ENCODE measurements at places on chromosomes 11 and 22.
A peak's percentile ranks its signal among the peaks of the same experiment; 100 is the strongest.

DNA sequence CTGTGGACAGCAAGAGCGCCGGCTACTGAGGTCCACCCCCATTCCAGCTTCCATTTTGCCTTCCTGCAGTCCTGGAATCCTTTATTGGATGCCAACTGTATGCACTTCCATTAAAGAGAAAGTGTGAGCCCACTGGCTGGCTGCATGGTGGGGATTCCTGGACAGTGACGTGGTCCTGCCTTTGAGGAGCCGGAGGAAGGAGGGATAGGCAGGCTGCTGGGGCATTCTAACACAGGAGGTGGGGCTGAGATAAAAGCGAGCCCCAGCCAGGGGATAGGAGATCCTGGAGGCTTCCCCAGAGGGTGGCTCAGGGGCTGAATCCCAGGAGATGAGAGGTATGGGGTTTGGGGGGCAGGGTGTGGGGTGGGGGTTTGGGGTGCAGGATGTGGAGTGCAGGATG, 984.7 kb downstream of the BRD1 start:
- DNase-seq: no peak

- no peak for DNase-seq
These were observed 41.3 kb upstream of the SLN start for GRCh38 chr11:107752949-107753822.

GRCh38 chr11:116085031-116085635, 580.9 kb upstream of the CADM1 start:
- no peak for DNase-seq

GRCh38 chr11:126810776-126811175, 189.8 kb downstream of the KIRREL3 start:
- DNase-seq: no peak

GRCh38 chr11:47887910-47888569, 39.9 kb upstream of the NUP160 start:
- no peak for DNase-seq

DNA sequence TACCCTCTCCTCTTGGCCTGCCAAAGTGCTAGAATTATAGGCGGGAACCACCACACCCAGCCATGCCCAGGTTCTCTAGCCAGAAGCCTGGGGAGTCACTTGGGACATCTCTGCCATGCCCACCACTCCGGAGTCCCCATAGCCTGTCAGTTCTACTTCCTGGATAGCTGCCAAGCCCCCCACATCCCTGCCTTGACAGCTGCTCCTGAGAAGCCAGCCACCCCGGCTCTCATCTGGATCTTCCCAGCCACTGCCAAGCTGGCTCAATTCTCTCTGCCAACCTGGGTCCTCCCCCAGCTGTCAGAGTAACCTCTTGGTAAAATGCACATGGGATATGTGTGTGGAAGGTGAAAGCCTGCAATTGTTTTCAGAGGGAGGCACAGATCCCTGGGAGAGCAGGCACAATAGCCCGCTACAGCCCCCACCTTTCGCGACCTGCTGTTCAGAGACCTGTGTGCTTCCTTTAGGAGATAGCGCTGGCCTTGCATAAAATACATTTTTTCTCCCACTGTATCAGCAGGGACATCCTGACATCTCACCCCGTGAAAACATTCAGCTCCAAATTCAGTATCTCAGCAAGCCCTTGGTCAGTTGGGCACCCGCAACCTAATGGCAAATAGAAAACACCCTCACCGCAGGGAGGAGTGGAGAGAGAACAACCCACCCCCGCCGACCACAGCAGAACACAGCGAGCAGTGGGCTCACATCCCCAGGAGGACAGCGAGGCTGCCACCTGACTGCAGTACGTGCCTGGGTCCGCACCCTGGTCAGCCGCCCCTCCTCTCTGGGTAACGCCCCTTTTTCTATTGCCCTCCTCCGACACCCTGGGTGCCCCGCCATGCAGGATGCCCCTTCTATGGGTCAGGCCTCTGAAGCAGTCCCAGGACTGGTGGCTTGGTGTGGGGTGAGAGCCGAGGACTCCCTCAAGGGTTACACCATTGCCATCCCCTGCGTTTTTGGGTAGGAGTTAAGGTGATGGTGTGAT, 1342.2 kb downstream of the BRD1 start:
- DNase-seq: no peak

DNA sequence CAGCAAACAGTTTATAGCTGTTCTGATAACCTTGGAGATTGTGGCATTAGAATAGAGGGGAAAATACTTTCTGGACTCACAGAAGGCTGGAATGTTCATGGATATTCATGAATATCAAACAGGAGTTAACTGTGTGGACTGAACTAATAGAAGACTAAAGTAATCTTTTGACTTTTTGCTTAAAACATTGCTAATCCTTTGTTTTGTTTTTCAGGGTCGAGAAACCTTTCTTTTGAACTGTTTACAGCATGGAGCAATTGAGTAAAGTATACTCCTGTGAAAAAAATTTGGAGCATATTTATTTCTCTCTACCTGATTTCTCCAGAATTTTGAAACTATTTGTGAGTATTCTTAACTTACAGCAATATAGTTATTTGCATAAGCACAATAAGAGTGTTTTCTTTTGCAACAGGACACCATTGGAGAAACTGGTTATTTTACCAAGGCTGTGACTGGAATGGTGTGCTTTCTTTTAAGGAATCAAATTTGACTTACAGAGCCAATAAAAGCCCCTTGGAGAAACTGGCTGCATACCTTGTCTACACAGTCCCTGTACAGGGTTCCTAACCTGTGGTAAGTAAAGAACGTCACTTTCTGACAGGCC, 821.6 kb downstream of the TBC1D22A start:
- DNase-seq: no peak

GRCh38 chr11:48062649-48063048, 82.3 kb downstream of the PTPRJ start:
- DNase-seq: no peak

- peak; percentile 90 for DNase-seq
These were observed 3.6 kb downstream of the CD44 start for GRCh38 chr11:35142481-35143075.

- DNase-seq: no peak
These were observed 119.3 kb downstream of the ARFGAP2 start for GRCh38 chr11:47057365-47057764.

DNA sequence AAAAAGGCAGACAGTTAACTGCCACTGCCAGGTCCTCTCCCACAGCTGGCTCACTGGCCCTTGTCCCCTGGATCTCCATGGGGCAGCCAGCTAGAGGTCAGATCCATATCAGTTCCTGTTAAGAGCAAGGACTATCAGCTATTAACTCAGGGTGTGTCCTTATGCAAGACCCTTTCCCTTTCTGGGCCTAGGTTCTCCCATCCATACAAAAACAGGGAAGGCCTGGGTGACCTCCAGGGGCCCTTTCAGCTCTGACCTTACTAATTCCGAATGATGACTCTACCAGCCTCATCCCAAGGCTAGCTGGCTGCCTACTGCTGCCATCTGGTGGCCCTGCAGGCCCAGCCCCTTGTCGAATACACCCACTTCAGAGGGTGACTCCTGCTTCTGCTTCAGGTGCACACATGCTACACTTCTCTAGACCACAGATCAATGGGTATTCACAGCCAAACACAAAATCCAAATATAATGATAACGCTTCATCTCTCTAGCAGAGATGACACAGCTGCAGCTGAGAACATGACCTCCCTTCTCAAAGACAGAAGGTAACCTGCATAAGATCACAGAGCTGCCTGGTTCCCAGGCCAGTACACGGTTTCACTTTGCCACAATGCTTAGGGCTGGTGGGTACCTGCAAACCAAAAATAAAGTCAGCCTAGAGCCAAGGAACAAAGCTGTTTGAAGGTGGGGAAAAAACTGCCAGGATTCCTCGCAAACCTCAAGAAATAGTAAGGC, 34.1 kb downstream of the SERGEF start:
- DNase-seq: peak; percentile 47

DNA sequence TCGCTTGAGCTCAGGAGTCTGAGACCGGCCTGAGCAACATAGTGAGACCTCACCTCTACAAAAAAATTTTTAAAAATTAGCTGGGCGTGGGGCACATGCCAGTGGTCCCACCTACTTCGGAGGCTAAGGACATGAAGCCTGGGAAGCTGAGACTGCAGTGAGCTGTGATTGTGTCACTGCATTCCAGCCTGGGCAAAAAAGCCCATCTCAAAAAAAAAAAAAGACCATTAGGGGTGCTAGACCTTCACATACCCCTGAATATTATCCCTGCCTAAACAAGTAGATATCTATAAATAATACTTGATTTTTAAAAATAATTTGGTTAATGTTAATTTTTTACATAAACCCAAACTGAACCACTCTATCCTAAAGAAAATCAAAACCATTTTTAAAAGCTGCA, 24.2 kb downstream of the NUP98 start:
- no peak for DNase-seq

DNA sequence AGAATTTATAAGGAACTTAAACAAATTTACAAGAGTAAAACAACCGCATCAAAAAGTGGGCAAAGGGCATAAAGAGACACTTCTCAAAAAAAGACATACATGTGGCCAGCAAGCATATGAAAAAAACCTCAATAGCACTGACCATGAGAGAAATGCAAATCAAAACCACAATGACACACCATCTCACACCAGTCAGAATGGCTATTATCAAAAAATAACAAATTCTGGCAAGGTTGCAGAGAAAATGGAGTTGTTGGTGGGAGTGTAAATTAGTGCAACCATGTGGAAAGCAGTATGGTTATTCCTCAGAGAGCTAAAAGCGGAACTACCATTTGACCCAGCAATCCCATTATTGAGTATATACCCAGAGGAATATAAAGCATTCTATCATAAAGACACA, 866.8 kb upstream of the TENM4 start:
- DNase-seq: no peak

DNA sequence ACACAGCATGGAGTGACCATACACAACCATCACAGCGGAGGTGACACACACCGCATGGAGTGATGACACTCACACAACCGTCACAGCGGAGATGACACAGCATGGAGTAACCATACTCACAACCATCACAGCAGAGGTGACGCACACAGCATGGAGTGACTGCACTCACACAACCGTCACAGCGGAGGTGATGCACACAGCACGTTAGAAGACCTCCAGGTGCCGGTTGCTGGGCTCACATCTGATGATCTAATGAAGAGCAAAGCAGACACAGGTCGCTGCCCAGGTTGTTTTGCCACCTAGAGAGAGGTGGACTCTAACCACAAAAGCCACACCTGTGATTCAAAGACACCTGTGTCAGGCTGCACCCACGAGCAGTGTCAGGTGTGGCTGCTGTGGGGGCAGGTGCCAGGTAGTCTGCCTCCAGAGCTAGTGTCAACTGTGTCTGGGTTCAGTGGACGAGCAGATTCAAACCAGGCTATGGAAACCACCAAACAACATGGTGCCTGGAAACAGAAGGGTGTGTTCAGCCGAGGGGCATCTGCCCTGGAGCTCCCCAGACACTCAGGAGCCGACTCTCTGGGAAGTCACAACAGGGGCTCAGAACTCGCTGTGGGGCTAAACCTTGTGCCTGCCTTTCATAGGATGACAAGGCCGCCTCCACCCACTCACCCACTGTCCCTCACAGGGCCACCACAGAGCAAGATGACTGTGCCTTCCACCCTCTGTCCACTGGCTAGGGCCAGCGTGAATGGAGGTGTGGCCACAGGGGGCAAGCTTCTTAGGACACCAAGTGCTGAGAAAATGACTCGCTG, 608.2 kb downstream of the TBC1D22A start:
- DNase-seq: no peak

GRCh38 chr22:26992556-26992955, 335.2 kb downstream of the MIAT start:
- DNase-seq: no peak

DNA sequence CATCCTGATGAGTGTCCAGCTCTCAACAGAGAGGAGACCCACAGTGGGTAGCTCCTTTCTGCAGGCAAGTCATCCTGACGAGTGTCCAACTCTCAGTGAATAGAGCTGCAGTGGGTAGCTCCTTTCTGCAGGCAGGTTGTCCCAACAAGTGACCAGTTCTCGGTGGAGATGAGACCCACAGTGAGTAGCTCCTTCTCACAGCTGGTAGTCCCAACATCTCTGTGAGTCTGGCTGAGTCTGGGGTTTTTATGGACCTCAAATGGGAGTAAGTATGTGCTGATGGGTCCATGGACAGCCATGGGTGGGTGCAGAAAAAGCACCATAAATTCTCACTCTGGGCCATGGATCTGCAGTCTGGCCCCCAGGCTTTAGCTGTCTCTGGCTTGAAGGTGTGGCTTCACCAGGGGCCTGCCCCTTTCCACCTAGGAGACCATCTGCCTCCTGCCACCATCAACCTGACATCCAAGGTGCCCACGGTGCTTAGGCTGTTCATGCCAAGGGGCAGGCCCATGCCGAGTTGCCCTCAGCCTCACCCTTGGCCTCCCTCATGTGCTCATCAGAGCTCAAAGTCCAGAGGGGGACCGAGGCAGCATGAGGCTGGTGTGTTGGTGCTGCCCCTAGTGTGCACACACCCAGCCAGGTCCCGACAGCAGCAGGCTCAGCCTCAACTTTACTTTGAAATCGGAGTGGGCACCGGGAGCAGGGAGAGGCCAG, 15.3 kb downstream of the NPAT start:
- no peak for DNase-seq

- DNase-seq: no peak
These were observed 8.3 kb downstream of the CDON start for GRCh38 chr11:126054408-126054807.

GRCh38 chr11:104402812-104403521, 239.0 kb upstream of the PDGFD start:
- DNase-seq: no peak

DNA sequence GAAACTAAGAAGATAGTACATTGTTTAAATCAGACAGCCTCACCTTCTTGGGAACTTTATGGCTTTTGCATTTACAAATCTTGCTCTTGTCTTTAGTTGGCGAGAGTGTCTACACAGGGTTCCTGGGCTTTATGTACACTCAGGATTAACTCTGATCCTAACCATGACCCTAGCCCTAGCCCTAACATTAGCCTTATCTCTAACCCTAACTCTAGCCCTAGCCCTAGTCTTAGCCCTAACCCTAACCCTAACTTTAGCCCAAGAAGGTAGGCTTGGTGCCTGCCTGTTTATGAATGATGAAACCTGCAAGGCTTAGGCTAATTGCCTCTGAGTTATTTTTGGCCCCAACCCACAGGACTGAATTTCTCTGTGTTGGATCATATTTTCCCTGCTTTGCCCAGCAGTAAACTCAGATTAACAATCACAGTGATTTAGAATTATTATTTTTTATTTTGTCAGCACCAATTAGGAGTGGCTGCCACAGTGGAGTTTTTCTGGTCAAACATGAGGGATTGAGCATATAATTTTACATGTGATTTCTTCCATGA, 44.1 kb upstream of the OR9Q1 start:
- no peak for DNase-seq

All from EL (cell line).